Stimulated activated CD4-positive, alpha-beta T cell treated with anti-CD3 and anti-CD28 coated beads, Interleukin-12 subunit alpha, Interleukin-12 subunit beta, amount 100 ng/mL, for 24 hours (primary cell): ENCODE measurements at places on chromosomes 3 and 15.

- no peak for DNase-seq
Observed at GRCh38 chr15:42024303-42024702, 3.5 kb upstream of the PLA2G4E start.

- DNase-seq: no peak
Observed at GRCh38 chr3:173920386-173920785, 522.8 kb downstream of the NLGN1 start.

GRCh38 chr3:133943639-133944141 is 48.0 kb upstream of the RAB6B start:
- DNase-seq: no peak

DNA sequence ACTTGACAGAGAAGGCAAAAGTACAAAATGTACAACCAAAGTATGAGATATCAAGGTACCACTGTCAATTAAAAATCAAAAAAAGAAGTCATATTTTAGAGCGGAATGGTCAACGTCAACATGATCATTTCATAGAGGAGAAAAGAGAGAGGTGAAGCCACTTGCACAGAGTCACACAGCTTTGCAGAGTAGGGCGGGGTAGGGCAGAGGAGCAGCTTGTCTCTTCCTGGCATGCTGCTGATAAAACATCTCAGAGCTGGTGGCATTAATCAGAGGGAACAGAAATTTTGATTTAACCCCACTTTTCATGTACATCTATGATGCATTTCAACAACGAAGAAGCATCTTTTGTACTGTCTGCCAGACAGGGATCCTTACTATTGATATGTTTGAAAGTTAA is 5.2 kb upstream of the IGF1R start:
- DNase-seq: no peak

GRCh38 chr3:97265237-97266005 is 451.0 kb downstream of the EPHA6 start:
- no peak for DNase-seq

DNA sequence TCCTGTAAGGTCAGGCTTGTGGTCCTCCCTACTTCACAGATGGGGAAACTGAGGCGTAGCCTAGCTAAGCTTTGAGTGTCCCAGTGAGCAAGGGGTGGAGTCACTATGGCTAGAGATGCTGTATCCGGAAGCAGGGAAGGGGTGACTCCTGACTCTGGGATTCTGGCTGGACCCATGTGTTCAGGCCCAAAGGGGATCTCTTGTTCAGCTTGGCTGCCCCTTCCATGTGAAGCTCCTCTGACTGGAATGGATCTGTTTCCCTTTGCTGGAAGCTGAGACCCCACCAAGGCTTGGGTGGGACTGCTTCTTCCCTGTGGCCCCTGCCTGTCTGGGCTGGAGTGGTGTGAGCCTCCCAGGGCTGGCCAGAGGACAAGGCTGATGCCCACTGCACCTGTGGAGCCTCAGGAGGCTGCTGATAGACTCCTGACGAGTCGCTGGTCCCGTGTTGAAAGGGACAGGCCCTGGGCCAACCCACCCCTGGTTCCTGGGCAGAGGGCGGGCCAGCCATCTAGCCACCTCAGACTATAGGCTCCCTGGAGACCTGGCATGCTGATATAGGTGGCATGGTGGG is 1.0 kb downstream of the MAPKAPK3 start:
- DNase-seq: no peak

- DNase-seq: no peak
Observed at GRCh38 chr15:69021895-69022294, 7.4 kb downstream of the NOX5 start.

GRCh38 chr3:142498397-142499180 is 50.8 kb upstream of the XRN1 start:
- DNase-seq: no peak

GRCh38 chr3:180295811-180296210 is 259.1 kb upstream of the PEX5L start:
- no peak for DNase-seq

- DNase-seq: no peak
Observed at GRCh38 chr3:108946292-108947285, 7.1 kb downstream of the GUCA1C start.

DNA sequence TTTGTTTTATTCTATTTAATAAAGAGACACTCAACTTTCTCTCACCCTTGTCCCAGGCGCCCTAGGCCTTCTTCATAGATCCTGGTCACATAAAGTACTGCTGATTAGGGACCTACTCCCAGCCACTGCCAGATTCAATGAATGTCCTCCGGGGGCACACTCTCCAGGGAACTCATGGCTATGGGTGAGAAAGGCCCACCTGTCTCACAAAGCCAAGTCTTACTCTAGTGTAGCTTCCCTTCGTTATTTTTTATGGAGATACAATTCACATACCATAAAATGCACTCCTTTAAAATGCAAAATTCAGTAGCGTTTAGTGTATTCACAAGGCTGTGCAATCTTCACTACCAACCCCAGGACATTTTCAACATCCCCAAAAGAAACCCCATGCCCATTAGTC is 87.8 kb downstream of the ADCY5 start:
- no peak for DNase-seq

DNA sequence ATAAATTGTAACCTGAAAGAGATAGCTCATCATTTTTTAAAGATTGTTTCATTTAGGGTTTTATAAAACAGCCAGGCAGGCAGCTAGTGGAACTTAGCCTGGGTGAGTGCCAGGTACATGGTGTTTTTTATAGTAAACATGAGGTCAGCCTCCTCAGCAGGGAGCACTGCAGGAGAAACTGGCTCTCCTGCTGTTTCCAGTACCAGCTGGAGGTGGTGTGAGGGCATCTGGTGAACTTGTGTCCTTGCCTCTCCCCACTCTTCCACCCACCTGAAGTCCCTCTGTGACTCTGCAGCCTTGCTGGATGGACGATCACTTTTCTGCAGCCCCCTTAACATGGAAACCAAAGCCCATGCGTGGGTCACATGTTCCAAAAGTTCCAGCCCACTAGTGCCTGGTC is 128.4 kb downstream of the FAM174B start:
- no peak for DNase-seq

- DNase-seq: no peak
Observed at GRCh38 chr3:50194903-50195500, 3.6 kb downstream of the GNAT1 start.

DNA sequence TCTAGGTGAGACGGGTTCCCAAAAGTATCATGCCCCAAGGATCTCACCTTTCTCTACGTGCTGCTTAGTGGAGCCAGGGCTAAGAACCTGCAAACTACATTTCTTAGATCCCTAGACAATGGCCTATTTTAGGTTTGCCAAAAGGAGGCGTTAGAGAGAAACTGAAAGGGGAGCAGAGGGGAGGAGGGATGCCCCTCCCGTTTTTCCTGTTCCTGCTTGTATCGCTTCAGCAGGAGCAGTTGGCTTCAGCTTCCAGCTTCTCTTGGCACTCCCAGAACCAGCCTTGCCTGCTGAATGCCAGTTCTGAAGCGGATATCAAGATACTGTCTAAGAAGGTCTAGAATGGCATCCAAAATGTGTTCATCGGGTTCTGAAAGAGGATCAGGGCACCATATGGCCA is 58.4 kb upstream of the ABHD17C start:
- DNase-seq: no peak

DNA sequence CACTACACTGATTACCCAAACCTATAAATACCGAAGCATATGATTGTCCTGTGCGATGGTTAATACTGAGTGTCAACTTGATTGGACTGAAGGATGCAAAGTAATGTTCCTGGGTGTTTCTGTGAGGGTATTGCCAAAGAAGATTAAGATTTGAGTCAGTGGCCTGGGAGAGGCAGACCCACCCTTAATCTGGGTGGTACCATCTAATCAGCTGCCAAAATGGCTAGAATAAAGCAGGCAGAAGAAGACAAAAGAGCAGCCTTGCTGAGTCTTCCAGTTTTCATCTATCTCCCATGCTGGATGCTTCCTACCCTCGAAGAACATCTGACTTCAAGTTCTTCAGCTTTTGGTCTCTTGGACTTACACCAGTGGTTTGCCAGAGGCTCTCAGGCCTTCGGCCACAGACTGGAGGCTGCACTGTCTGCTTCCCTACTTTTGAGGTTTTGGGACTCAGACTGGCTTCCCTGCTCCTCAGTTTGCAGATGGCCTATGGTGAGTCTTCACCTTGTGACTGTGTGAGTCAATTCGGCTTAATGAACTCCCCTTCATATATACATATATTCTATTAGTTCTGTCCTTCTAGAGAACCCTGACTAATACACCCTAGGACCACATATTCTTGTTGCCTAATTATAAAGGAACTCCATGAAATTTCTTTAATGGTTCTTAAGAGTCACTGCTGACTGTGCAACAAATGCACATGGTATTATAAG is 31.7 kb downstream of the CSNK1G1 start:
- DNase-seq: no peak

- DNase-seq: peak; percentile 29
Observed at GRCh38 chr3:46695177-46695961, 1.9 kb upstream of the ALS2CL start.

- DNase-seq: no peak
Observed at GRCh38 chr3:133949438-133949837, 53.8 kb upstream of the RAB6B start.

DNA sequence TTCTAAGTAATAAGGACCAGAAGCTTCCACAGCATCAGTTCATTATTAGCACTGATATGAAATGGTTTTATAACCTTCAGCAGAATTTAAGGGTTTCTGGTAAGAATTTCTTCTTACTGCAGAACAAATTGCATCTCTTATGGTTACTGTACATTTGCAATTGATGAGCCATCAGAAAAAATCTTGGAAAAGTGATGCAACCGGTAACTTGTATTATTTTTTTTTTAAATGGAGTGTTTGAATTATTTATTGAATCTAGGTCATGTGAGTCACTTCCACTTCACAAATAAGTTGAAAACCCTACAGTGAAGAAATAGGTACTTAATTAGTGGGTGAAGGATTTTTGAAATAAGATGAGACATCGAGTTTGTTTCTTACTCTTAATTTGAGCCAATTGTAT is 786.0 kb downstream of the TUSC7 start:
- no peak for DNase-seq

- DNase-seq: no peak
Observed at GRCh38 chr3:104548401-104548800, 818.3 kb upstream of the ALCAM start.

GRCh38 chr3:50447290-50447840 is 56.1 kb downstream of the CACNA2D2 start:
- DNase-seq: no peak

- no peak for DNase-seq
Observed at GRCh38 chr15:68354923-68355322, 77.0 kb downstream of the ITGA11 start.

- no peak for DNase-seq
Observed at GRCh38 chr3:120284747-120285507, at the start of gene GPR156. TSS of gene GPR156 (minus strand) at chr3:120285222. CDS start at chr3:120244098, 41,124 bp downstream.

DNA sequence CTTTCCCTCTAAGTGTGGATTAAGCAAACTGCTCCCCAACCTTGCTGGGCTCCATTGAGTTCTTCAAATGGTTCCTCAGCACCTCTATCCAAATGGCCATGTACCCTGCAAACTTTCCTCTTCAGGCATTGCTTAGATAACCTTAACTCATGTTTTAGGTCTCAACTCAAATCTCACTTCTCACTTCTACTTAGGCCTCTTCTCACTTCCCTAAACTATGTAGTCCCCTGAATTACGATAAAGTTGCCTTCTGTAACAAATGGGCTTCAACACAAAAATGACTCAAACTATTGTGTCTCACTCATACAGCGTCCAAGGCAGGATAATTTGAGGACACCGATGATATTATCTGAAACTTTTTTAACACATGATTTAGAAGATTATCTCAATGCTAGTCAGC is 62.4 kb upstream of the STAC start:
- no peak for DNase-seq

DNA sequence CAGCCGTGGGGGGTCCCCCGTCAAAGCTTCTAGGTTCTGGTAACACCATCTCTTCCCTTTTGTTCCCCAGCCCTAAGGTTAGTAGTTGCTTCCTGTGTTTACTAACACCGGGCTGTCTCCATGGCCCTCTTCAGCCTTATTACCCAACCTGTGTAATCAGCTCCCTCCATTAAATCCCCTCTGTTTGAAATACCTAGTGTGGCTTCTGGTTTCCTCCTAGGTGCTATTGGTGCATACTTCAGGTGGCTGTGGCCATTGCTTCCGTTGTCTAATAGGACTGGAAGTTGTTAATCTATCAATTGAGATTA is 35.3 kb downstream of the MOBP start:
- no peak for DNase-seq

DNA sequence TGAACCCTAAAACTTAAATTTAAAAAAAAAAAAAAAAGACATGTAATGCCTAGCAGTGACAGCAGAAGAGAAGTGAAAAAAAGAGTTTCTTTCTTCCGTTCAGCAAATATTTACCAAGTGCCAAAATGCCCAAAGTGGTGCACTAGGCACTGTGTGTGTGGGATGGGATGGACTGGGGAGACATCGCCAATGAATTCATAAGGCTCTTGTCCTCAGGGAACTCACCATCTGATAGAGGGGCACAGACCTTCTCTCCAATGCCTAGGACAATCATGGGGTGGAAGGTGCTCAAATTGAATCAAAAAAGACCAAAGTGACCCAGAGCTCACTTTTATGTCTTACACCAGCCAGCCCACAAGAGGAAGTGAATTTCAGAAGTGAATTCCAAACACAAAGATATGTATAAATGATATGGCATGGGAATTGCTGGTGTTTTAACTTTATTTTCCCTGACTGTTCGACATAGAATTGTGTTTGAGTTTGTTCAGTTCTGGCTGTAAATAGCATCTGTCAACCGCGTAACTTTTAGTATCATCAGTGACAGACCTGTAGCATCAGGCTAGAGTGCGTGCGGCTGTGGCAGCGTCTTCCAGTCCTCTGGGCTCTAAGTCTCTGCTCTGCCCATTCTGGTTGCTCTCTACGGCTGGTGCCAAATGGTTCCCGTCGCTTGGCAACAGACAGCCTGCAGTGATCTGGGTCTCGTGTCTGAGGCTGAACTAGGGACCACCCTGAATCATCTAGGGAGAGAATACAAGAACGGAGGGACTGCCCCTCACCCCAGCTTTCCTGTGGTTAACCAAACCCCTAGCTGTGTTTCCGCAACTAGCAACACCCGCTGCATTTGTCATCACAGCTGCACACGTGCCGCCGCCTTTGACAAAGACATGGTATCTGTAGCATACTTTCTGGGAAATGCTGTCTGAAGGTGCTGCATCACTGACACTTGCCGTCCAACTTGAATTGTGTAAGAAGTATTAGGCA is 154.0 kb upstream of the THBS1 start:
- DNase-seq: peak; percentile 71

GRCh38 chr3:121998030-121998580 is 23.9 kb downstream of the ILDR1 start:
- DNase-seq: no peak

GRCh38 chr3:25297667-25298585 is 130.1 kb upstream of the RARB start:
- no peak for DNase-seq
